ENCODE measurements at places on chromosomes 1 and 21.

DNA sequence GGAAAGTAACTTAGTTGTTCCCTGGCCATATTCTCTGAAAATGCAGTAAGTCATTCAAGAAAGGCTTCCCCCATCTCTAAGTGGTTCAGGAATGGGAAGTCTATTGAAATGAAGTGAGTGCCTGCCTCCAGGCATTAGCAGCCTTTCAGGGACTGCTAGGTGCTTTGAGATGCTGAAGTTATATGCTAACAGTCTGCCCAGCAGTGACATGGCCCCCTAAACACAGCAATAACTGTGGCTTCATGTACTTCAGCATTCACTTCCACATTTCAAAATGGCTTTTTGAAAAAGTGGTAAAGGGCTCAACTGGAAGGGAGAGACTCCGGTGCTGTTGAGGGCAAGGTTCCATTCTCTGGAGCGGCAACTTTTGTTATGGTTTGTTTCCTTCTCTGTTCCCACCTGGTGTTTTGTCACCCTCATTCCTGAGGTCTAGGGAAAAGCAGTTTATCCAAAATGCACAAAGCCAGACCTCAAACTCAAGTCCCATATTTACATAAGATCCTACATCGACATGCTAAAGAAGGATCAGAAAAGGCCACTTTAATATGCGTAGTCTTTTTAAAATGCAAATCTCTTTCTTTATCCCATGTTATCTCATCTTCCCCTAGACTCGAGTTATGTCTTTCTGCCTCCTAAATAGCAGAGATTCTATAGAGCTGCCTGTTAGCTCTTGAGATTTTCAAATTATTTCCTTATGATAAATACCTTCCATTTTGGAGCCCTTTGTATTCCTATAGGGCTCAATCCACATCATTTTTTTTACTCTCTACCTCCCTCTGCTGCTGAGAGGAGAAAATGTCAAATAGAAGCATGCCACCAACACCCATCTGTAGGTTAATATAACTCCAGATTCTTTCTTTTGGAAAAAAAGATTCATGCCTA, 34.2 kb upstream of the LRRC8C start:
- peak; percentile 73 for DNase-seq

GRCh38 chr1:21763694-21764419, 19.1 kb downstream of the USP48 start:
- no peak for DNase-seq

DNA sequence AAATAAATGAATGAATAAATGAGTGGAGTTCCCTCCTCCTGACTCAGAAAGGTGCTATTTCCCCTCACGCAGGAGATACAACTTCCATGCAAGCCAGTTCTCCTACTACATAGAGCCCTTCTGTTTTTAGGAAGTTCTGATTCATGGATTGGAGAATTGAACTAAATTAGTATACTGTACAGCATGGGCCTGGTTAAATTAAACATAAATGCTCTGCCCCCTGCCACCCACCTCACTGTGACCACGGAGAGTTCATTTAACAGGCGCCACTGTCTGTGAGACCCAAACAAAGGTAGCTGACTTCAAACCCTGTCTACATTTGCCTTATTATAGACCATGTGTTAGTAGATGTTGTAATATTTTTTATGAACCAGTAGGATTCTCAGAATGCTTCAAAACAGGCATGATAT, 9.1 kb upstream of the IRF2BP2 start:
- peak; percentile 21 for DNase-seq

- no peak for DNase-seq
Measured at GRCh38 chr1:7220007-7220406, 434.8 kb downstream of the CAMTA1 start.

DNA sequence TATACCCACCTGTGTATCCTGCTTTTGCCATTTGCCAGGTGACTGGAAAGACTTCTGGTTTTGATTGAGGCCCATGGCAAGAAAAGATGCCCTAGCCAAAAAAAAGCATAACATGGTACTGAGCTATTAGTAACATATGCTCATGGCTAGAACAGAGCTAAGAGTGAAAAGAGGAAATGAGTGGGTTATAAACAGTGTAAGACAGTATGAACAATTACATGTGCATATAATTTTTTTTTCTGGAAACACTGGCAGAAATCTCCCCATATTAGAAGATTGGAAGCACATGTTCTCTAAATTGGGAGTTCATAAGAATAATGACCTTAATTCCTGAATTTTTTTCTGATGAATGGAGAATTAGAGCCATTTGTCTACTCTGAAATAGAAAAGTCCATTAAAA, 41.2 kb upstream of the PDC start:
- DNase-seq = no peak

DNA sequence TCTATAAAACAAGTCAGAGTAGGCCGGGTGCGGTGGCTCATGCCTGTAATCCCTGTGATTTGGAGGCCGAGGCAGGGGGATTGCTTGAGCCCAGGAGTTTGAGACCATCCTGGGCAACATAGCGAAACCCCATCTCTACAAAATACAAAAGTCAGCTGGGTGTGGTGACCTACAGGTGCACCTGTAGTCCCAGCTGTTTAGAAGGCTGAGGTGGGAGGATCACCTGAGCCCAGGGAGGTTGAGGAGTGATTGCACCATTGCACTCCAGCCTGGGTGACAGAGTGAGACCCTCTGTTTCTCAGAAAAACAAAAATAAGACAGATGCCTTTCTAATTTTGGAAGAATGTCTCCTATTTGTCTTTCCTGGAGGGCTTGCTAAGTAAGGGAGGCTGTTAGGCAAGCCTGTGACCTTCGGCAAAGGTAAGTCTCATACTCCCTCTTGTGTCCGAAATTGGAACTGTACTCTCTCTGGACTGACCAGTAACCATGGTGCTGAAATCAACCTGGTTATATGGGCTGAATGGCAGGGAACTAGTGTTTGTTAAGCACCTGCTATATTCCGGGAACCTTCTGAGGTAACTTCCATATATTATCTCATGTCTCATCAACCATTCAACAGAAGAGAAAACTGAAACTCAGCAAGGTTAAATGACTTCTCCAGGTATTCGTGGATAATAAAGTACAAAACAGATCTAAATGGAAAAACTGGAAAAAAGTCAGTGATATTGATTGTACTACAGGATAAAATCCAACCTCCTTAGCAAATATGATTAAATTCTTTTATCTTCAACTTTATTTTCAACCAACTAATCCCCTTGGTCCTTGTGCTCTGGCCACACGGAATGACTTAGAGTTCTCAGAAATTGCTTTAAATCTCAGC, 11.8 kb upstream of the RAB3B start:
- DNase-seq = peak; percentile 91

- no peak for DNase-seq
Measured at GRCh38 chr1:42335809-42336518, 929 bp upstream of the FOXJ3 start.

- no peak for DNase-seq
Measured at GRCh38 chr1:204319462-204319861, 40.3 kb downstream of the PLEKHA6 start.

- no peak for DNase-seq
Measured at GRCh38 chr1:10623686-10624145, 149.0 kb downstream of the PEX14 start.

GRCh38 chr1:3418600-3418999, 35.9 kb upstream of the ARHGEF16 start:
- DNase-seq = no peak

DNA sequence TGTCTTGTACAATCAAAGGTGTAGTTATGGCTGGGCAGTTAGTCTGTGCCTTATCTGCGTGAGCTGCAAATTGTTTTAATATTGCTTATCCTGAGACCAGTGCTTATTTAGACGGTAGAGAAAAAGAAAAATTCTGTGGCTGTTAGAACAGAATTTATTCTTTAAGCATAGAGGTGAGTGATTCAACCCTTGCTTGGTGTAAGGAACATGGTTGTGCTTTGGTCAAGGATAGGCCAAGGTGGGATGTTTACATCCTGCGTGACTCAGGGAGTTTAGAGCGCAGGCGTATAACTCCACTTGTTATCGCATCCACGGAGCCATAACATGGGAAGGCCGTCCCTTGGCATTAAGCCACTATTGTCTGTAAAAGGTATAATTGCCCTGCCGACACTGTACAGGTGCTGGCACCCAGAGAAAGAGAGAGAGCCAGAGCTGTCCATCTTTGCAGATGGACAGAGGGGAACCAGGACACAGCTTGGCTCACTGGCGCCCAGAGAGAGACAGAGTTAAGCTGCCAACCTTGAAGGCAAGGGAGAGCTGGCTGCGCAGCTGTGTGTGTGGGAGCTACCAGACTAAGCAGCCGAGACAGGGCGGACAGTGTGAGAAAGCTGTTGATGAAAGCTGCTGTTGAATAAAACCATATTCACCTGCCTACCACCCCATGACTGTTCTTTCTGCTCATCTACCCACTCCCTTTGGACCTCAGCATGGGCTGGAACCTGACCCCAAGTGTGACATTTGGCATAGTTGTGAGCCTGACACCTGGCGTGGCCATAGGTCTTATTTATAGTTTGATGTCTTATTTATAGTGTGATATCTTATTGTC, 200.4 kb downstream of the DYRK1A start:
- peak; percentile 54 for DNase-seq

GRCh38 chr21:44603109-44603875, 2.9 kb downstream of the KRTAP10-7 start:
- DNase-seq = no peak

DNA sequence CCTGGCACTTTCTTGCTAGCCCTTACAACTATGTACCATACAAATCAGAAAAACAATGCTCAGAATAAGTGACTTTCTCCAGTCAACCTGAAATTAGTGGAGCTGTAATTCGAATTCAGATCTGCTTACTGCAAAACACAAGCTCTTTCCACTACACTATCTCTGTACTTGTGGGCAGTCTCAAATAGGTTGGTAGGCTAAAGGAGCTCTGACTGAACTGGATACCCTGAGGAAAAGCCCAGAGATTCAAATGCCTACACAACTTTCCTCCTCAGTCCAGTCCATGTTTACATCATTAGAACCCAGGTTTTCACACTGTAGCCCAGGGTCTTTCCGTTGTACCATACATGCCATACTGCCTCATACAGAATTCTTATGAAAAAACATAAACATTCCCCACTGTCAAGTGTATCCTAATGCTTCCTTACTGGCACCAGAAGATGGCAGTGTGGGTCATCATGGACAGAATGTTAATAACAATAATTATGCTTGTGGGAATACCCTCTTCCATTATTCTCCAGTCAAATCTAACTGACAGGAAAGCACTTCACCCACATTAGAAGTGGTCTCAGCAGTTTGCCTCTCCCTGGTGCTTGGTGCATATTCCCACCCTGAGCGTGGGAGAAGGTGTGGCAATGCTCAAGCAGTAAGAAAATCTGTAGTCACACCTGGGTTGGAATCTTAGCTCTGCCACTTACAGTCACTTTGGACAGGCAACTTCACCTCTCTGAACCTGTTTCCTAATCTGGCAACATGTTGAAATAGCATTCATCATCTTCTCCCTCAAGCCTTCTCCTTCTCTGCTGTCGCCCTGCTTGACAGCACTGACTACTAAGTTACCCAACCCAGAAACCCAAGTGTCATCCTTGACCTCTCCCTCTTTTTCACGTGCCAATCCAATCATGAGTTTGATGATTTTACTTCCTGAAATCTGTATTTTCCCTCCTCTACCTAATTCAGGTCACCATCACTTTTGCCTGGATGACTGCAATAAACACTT, 14.4 kb upstream of the ZFYVE9 start:
- DNase-seq = peak; percentile 77

DNA sequence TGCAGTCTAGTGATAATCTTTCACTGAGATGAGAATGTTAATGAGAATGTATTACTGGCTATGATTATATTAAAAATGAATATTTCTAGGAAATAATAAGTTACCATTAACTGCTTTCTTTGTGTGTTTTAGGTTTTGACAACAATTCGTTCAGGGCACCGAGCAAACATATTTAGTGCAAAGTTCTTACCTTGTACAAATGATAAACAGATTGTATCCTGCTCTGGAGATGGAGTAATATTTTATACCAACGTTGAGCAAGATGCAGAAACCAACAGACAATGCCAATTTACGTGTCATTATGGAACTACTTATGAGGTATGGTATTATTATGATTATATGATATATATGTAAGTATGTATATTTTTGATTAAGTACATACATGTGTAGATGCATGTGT, 37.8 kb upstream of the MPC2 start:
- no peak for DNase-seq

- no peak for DNase-seq
Measured at GRCh38 chr1:18325136-18325535, 155.6 kb upstream of the KLHDC7A start.

DNA sequence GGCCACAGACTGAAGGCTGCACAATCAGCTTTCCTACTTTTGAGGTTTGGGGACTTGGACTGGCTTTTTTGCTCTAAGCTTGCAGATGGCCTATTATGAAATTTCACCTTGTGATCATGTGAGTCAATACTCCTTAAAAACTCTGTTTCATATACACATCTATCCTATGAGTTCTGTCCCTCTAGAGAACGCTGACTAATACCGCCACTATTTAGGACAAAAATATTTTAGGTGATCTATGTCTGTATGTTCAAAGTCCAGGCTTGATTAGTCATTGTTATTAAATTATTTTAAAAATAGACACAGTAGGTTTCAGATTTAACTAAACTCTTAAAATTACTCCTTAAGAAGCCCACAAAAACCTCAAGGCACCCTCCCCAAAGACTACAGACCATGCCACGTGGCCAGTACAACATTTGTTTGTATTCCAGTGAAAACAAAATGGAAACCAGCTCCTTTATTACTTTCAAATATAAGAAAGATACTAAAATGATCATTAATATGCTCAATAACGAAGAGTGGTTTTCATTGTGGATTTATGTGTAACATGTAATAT, 63.1 kb downstream of the TMPRSS15 start:
- no peak for DNase-seq

DNA sequence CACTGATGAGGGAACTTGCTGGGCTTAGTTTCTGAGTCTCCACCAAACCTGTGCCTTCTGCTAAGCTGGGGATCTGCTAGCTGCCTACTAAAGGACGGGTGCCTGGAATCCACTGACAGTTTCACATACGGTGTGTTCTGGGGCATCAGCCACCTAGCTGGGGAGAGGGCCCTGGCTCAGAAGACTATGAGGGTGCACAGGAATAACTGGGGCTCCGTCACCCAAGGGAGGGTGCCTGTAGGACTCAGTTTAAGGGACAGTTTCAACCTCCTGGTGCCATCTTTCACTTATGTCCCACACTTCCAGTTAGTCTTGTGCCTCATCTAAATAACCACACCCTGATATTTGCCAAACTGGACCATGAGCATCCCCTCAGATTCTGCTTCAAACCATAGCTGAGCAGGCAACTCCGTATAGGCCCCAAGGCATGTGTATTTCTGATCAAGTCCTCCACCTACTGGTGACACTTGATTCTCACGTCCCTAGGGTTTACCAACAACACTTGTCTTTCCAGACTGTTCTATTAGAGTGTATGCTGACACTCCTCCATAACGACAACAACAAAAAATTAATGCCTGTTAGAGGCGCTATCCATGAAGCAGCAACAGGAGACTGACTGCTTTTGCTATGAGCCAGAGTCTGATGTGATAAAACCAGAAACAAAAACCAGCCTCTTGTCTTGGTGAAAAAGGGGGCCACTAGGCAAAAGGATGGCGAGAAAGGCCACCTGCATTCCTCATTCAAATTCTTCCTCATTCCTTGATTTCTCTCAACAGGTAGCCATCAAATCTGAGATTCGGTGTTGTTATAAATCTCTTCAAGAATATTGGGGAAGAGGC, 55.0 kb upstream of the PAXBP1 start:
- peak; percentile 44 for DNase-seq

- DNase-seq = peak; percentile 43
Measured at GRCh38 chr1:184966989-184967388, 7.3 kb downstream of the NIBAN1 start.
